ENCODE measurements at places on chromosomes 4 and X. TPM values are rescaled to one million over a fixed set of nuclear protein-coding genes. Genes with fewer than 3 reads are reported as not detected.

GRCh38 chr4:88865466-88865865 is 167.8 kb upstream of the NAP1L5 start:
- DNase-seq = no peak

DNA sequence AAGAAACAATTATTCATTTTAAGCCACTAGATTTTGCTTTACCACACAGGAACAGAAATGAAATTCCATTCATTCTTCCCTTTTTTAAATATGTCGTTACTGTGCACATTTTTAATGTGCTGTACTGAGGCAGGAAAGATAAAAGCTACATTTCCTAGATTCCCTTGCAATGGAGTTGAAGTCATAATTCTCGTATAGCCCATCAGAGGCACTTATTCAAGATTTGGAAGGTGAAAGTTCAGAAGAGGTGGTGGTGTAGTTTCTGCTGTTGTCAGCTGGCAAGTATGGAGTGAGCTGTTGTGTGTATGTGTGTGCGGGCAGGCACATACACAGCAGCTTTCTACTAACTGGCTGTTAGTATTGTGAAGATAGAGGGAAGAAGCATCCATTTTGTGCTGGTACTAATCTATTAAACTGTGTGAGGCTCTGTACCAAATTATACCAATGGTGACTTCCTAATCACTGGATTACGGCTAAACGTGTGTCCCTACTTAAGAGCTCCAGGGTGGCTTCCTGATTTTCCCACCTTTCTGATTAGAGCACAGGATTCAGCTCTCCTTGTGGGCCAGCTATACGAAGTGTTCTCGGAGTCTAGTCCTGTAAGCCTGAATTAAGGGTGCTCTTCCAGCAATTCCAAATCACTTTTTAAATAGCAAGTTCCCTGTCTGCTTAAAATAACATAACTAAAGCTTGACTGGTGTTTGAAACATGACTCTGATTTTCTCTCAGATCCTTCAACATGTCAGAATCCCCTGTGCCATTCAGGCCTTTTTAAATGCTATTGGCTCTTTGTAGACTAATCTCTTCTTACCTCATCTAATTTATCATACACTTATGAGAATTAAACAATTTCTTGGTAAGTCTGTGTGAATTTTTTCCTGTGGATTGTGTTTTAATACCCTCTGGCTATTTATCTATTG is 43.8 kb downstream of the PDS5A start:
- DNase-seq = no peak

ADGRG4 gene
- not detected for total RNA-seq

GRCh38 chr4:175290401-175290800 is 372.2 kb downstream of the ADAM29 start:
- no peak for DNase-seq

GRCh38 chrX:49073601-49074575 is at the start of gene PRAF2:
Gene PRAF2 (minus strand): TSS chrX:49074002. CDS start chrX:49073987, 15 bp downstream.
- peak; percentile 82 for DNase-seq

DNA sequence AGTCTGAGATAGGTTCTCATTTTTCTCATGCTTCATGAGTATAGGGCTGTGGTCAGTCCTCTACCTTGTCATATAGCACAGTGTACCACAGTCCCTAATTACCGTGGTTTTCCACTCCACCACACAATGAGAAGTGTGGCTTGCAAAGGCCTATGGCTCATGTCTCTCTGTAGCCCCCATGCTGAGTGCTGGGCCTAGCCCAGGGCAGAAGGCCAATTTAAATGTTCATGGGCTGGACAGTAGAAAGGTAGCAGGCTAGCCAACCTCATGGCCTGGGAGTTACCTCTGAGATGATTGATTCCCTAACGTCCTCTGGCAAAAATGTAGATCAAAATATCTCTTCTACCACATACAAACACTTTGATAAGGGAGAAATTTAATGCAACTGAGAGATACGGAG is 222.5 kb downstream of the AFF2 start:
- no peak for DNase-seq

DNA sequence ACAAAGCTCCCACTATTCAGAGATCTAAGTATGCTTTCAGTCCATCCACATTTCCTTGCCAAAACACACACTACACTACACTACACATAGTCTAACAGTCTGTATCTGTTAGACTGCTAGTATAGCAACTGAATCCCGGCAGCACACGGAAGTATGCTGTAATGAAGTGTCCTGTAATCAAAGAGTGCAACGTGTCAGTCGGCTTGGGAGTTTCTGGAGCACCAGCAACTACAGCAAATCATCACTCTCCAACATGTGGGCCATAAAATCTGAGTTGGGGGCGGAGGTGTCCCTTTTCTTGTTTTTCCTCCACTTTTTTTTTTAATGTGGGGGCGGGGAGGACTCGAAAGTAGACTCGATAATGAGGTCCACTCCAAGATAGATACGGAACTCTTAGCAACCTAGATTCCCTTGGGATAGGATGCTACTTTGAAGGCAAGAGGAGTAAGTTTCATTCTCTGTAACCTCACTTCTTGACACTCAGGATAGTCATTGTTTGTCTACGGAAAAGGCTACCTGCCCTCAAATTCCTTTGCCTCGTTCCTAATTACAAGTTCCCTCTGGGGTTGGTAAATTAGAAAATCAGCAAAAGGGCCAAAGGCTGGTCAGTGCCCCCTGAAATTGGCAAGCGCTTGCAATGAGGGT is 722 bp downstream of the SLC10A7 start:
- no peak for DNase-seq

DNA sequence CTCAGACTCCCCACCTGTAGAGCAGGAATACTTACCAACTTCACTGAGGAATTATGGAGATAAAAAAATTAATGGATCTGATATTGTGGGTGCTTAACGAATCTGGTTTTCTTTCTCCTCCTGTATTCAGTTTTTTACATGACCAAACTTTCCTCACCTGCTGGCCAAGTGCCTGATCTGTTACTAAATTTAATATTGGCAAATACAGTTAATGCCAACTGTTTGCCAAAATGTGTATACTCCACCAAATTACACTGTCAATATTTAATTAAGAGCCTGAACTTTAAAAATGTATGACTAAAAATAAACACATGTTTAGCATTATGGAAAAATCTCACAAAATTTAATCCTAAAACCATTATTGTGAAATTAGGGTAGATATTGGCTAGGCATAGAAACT is 3.3 kb downstream of the PGRMC2 start:
- DNase-seq = no peak

DMRTC1B gene
- 0.31 TPM for total RNA-seq

DNA sequence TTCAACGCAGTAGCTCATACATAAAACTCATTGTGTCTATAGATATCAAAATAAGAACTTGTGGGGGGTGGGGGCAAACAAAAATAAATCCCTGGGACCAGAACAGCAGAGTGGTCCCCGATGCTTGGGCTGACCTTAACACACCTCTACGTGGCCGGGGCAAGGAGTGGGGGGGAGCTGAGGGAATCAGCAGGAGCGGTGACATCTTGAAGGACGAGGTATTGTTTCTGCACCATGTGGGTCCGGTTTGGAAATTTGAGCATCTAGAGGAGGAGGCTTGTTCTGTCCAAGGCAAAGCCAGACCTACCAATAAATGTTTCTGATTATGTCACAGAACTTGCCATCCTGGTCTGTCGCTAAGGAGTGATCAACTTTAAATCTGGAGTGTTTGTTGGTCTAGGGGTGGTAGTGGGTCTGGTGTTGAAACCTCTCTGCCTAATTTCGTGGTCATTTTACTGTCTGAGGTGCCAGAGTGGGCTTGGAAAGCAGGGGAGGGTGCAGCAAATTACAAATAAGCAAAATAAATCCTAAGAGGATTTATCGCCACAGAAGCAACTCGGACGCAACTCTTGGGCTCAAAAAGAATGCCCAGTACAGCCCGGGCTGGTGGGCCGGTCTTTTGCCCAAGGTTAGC is 774 bp upstream of the RAPGEF2 start:
- no peak for DNase-seq

- DNase-seq = no peak
These were observed 53.4 kb downstream of the COL4A6 start for GRCh38 chrX:108384783-108385182.

- DNase-seq = no peak
These were observed 30.4 kb downstream of the LAMTOR3 start for GRCh38 chr4:99863804-99864203.

DNA sequence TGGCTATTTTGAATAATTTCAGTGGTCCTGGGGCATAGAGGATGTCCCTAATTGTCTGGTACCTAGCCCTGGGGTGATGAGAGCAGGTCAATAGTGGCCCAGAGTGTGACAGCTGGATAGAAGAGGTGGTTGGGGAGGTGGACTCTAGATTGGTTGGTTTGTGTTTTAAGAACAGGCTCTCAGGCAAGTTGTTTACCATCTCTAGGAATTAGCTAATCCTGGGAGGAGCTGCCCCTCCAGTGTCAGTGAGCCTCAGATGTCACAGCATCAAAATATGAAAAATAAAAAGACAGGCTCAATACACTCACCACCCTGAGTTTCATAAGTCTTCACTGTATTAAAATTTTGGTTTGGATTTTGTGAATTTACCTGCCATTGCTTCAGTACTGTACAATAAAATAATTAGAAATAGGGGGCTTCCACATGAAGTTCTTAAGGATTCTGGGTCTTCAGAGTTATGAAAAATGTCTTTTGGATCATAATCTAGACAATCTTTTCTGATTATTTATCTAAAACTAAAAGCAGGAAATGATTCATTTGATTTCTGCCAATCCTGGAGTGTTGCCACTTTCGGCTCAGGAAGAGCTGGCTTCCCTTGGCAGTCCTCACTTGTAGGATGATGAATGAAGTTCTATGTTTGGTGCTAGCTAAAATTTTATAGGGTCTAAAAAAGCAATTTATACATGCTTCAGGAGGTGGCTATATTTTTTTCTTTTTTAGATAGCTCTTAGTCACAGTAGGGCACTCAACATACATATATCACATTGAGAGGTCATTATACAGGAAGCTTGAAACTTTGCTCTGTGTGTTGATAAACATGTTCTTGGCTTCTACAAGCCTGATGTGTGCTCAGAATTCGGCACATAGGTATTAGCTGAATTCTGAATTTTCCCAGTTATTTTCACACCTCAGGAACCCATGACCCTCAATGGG is 395.1 kb downstream of the RAB28 start:
- DNase-seq = no peak

DNA sequence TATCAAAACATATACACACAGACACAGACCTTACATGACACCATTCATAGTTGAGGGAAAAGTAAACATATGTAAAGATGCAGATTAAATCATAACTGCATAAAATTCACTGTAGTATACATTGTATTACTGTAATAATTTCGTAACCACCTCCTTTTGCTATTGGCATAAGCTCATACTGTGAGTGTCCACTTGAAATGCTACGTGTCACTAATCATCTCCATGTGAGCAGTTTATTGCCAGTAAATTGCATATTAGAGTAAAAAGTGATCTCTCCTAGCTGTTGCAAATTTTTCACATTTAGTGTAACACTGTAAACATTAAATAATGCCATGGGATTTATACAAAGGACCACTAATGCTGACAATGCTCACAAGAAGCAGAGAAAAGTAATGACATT is 256.7 kb upstream of the GNPDA2 start:
- DNase-seq = no peak

- no peak for DNase-seq
These were observed 160.8 kb downstream of the CBLL2 start for GRCh38 chrX:22433292-22434070.

RBMXL3 gene
- total RNA-seq = not detected

DNA sequence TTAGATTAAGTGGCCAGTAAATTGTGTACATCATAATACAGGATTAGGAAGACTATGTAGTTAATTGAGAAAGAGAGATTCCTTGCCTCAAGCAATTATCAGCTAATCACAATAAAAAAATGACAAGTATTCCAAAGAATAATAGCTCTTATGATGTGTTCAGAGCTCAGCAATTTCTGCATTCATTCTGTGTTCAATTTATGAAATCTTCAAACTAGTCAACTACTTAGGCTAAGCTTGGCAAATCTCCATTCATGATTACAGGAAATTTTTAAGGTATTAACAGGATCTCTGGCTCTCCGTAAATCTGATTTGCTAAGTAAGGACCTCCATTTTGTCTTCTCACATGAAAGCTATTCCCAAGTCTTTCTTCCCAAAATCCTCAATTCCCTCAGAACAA is 256.9 kb upstream of the TEX13A start:
- DNase-seq = no peak

DNA sequence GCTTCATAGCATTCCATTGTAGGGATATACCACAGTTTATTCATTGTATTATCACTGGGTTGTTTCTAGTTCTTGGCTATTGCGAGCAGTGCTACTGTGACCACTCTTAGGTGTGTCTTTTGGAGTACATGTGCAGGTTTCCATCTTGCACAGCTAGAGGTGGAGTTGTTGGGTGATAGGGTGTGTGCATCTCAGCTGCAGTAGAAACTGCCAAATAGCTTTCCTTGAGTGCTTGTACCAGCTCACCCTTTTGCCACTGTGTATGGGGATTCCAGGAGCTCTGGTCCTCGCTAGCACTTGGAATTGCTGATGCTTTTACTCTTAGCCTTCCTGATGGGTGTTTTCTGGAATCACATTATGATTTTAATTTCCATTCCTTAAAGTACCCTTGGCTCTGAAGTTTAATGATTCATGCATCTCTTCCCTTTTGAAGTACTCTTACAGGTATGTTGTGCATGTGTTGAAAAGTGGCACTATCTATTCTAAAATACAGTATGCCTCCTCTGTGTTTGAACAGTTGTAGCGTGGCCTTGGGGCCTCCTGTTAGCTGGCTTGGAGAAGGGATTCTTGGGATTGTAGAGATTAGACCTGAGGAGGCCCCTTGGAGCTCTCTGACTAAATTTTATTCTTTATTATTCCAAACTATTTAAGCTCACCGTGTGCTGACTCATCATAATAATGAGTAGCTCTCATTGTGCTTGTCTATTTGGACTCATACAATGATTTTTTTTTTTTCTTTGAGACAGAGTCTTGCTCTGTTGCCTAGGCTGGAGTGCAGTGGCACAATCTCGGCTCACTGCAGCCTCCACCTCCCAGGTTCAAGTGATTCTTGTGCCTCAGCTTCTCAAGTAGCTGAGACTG is 38.4 kb downstream of the HTT start:
- no peak for DNase-seq

DNA sequence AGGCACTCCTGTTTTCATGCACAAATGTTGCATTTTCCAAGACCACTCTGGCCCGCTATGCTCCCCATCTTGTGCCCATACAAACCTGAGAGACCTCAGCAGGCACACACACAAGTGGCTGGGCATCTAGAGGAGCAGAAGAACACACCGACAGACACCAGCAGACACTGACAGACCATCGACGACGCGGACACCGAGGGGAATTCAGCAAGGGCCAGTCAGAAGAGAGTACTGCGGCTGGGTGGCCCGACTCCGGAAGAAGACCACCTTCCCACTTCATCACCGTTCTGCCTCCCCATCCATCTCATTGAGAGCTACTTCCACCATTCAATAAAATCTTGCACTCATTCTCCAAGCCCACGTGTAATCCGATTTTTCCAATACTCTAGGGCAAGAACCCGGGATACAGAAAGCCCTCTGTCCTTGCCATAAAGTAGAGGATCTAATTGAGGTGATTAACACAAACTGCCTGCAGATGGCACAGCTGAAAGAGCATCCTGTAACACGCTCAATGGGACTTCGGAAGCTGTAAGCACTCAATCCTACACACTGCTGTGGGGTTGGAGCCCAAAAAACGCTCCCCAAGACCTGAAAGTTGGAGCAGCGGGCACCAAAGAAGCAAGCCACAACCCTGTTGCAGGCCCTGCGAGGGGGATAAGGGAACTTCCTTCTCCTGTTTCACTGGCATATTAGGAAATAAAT is 780.9 kb downstream of the ARAP2 start:
- DNase-seq = no peak

All from occipital lobe (tissue), 3 donors.